ENCODE measurements at places on chromosomes 6 and 20.

- DNase-seq: no peak
Observed at GRCh38 chr20:62911701-62912280, 14.5 kb downstream of the DIDO1 start.

GRCh38 chr6:128694303-128695009, 174.1 kb upstream of the PTPRK start:
- DNase-seq: no peak

GRCh38 chr6:111740506-111740905, 132.7 kb downstream of the FYN start:
- no peak for DNase-seq

GRCh38 chr6:149680503-149680902, 32.0 kb upstream of the KATNA1 start:
- DNase-seq: no peak

DNA sequence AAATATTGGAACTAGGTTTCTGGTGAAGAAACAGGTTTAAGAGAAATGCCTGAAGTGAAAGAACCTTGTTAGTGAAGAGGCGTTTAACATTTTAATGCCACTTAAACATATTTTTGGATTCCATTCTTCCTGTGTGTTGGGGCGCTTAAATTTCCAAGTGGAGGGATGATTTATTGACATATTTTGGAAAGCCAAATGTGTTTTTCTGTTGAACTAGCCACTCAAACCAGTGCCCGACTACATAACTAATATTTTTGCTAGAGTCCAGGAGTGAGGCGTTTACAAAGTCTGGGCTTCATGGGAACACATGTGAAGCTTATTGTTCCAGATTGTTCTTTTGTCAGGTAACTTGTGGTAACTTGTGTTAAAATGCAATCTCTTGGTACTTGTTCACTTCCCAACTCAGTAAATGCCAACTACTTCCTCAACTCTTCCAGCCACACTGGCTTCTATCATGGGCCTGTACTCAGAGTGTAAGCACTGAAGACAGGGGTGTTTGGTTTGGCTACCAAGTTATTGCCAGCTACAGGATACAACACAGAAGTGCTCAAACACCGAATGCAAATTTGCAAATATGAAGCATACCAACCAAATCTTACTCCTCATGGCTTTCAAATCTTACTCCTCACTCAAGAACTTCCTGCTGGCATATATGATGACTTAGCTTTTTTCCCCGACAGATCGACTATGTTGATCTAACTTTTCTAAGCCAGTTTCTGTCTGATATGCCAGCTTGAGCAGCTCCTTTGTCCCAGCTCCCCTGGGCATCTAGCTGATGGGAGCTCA, 2.0 kb upstream of the ZNFX1 start:
- DNase-seq: no peak

DNA sequence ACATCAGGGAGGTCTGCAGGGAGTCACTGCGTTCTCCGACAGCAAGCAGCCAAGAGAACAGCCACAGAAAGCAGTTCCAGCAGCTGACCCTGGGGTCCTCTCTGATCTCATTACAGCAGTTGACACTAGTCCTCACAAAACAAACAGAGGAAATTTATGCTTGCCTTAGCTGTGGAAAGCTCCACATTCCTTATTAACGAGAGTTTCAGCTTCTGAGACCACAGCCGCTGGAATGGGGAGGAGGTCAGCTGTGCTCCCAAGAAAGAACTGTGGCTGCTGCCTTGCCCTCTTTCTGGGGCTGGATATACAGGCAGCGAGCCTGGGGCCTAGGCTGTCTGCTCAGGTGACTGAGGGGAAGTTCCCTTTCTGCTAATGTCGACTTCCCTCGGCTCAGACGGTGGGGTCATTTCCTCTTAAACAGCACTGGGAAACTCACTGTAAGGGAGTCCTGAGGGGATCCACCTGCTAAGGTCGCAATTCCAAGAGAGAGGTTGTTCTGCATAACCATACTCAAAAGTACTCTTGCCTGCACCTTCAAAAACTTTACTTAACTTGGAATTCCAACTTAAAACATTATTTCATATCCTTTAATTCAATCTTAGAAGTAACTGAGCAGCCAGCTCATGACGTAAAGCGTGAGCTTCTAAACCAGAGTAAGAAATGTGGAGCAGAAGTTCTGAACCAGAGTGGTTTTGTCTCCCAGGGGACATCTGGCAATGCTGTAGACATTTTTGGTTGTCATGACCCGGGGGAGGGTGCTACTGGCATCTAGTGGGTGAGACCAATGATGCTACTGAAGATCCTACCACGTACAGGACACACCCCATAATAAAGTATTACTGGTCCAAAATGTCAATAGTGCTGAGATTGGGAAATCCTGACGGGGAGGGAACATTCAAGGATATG, 80.3 kb downstream of the BACH2 start:
- DNase-seq: no peak

DNA sequence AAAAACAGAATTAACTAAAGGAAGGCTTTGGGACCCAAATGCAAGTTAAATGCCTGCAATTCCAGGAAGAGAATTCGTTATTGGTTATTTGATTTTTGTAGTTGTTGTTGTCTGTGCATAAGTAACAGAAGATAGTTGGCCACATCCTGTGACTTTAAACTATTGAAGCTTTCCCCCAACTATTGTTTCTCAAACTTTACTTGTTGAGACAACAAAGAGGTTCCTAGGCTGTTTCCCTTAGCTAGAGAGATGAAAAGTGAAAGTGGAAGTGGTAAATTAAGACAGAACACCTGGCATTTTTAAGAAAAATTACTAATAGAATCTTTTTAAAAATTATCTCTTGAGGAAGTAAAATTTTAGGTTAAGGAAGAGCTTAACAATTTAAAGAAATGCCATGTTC, 525.2 kb downstream of the PKHD1 start:
- no peak for DNase-seq

GRCh38 chr6:26017632-26017966, 55.0 kb downstream of the TRIM38 start:
- DNase-seq: peak; percentile 71

DNA sequence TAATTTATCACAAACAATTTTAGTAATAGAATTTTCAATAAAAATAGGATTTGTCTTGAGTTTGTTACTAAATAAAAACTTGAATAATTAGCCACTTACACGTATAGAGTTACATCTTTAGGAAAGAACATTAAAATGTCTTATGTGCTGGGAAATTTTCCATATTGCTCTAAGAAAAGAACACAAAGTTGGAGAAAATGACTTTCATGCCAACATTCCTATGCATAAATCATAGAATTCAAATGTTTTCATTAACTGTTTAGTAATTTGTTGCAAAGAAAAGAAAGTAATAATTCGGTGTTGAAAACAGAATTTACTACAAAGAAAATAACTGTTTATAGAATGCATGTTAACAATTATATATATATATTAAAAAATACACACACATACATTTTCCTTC, 4.7 kb upstream of the TBC1D32 start:
- DNase-seq: no peak

GRCh38 chr6:10626154-10626741, 68.2 kb downstream of the C6orf52 start:
- no peak for DNase-seq

GRCh38 chr6:30060606-30061091, 416 bp upstream of the POLR1H start:
- no peak for DNase-seq

DNA sequence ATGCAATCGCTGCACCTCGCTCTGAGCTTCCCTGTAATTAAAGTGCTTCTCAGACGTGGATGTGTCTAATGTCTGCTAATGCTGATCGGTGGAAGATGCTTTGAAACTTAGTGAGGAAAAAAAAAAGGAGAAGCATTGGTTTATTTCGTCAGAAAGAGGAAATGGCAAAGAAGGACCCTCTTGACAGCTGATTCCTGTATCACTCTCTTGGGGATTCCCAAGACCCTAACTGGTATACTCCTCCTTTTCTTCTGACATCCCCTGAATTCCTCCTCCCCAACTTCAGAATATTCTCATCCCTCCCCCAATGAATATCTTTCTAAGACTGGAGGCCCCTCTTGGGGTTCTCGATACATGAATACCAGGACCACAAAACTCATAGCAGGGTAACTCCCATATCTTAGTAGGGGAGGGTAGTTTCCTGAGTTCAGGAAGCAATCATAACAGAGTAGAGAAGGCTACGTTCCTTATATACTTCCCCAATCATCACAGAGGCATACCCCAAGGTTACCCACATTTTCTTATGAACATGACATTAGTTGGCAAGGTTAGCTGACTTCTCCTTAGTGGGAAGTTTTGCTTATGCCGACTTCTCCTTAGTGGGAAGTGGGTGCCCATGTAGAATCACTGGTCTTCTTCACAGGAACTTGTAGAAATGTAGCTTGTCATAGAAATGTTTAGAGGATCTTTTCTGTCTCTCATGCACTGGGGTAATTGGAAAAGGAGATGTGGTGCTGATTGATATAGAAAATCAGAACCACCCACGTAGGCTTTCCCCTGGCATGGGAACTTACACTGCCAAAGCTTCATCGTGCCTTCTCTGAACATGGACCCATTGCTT, 63.8 kb upstream of the ATXN1 start:
- no peak for DNase-seq

DNA sequence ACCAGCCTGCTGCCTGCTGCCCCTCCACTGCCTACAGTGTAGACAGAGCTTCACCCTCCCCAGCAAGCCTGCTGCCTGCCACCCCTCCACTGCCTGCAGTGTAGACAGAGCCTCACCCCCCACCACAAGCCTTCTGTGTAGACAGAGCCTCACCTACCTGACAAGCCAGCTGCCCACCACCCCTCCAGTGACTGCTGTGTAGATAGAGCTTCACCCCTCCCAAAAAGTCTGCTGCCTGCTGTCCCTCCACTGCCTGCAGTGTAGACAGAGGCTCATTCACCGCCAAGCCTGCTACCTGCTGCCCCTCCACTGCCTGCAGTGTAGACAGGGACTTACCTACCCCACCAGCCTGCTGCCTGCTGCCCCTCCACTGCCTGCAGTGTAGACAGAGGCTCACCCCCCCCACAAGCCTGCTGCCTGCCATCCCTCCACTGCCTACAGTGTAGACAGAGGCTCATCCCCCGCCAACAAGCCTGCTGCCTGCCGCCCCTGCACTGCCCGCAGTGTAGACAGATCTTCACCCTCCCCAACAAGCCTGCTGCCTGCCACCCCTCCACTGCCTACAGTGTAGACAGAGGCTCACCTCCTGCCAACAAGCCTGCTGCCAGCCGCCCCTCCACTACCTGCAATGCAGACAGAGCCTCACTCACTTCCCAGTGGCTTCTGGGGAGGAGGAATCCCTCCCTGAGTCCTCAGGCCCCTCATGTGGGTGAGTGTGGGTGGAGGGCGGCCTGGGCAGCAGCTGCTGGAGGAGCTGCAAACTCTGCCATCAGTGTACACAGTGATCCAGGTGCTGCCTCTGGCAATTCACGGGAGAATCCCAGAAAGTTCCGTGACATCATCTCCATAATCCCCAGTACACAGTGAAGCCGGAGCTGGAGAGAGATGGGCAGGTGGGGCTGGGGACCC, 140.9 kb downstream of the DLL1 start:
- DNase-seq: no peak
